Activated CD8-positive, alpha-beta memory T cell treated with anti-CD3 and anti-CD28 coated beads for 4 hours (primary cell): ENCODE measurements at places on chromosomes 11 and 22.

GRCh38 chr22:30362651-30363281 lies 6.0 kb downstream of the CCDC157 start:
- DNase-seq = no peak

DNA sequence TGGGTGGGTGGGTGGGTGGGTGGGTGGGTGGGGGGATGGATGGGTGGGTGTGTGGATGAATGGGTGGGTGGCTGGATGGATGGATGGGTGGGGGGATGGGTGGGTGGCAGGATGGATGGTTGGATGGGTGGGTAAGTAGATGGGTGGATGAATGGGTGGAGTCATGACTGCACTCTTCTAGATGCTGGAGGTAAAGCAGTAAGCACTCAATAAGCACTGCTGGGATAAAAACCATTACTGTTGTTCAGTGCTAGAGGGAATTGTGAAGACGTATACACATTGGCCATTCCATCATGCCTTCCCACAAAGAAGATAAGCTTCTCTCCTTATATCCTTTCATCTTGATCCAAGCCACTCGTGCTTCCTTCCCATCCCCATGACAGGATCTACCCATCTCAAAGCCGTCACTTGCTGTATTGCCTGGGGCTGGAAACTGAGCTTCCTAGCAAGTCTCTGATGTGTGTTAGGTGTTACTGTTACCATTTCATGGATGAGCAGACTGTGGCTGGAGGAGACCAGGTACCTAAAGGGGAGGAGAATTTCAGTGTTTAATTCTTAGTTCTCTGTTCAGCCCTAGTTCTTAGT lies 74.8 kb downstream of the MICAL2 start:
- no peak for DNase-seq

DNA sequence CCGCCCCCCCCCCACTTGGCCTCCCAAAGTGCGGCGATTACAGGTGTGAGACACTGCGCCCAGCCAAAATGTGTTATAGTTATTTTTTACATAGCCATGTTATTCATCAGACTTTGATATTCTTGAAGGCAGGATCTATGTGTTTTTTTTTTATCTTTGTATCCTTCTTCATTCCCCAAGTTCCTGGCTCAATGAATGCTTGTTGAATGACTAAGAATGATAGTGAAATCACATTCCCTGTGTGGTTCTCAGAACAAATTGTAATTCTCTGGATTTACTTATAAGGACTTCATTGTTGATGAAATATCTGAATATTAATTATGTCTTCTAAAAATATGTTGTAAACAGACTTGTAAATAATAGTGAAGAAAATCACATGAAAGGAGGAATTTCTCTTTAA lies 33.5 kb downstream of the MMP7 start:
- no peak for DNase-seq

DNA sequence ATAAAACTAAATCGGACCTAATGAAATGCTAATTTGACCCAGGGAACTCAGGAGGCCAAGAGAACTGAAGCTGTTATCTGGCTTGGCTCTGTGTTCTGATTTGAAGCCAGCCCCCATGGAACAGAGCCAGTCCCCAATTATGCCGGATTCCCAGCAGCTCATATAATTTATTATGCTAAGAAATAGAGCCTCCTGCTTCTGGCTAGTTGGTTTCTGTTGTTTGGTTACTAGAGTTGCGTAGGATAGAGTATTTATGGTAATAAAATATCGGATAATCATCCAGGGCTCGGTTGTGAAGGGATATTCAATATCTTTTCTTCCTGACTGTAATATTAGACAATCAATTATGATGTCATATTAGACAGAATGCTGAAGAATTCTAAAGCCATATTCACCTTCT lies 120.4 kb upstream of the TTC12 start:
- DNase-seq = no peak

DNA sequence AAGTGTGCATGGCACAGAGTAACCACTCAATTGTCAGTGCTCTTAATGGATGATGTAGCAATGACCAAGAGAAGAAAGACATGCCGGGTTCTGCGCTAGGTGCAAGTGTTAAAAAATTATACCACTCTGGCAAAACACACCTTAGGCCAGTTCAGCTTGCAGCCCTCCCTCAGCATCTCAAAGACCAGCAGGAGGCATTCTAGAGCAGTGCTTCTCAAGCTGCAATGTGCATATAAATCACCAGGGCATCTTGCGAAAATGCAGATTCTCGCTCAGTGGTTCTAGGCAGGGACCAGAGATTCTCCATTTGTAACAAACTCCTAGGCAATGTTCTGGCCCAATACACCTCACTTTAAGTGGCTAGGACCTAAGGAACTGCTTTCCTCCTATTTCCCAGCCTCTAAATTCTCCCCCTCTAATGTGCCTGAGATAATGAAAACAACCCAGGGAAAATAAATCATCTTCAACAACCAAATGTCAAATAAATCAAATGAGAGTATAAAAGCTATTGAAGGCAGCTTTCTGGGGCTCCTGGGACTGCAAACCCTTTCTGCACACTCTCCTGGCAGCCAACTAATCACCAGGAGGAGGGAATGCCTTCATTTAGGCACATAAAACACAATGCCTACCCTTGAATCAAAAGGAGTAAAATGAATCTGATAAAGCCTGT lies 337.2 kb upstream of the API5 start:
- no peak for DNase-seq

DNA sequence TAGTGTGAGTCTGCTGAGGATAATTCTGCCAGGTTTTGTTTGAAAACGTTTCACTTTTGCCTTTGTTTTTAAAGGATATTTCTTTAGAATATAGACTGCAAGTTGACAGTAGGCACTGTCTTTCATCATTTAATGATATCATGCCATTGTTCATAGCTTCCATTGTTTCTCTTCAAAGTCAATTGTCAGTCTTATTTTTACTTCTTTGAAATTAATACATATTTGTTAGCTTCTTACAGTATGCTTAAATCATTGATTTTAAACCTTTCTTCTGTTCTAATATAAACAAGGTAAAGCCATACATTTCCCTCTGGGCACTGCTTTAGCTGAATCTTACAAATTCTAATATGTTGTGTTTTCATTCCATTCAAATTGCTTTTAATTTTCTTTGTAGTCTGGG lies 62.3 kb upstream of the PARVA start:
- no peak for DNase-seq

GRCh38 chr11:128871168-128871610 lies 4.1 kb upstream of the KCNJ1 start:
- DNase-seq = no peak

DNA sequence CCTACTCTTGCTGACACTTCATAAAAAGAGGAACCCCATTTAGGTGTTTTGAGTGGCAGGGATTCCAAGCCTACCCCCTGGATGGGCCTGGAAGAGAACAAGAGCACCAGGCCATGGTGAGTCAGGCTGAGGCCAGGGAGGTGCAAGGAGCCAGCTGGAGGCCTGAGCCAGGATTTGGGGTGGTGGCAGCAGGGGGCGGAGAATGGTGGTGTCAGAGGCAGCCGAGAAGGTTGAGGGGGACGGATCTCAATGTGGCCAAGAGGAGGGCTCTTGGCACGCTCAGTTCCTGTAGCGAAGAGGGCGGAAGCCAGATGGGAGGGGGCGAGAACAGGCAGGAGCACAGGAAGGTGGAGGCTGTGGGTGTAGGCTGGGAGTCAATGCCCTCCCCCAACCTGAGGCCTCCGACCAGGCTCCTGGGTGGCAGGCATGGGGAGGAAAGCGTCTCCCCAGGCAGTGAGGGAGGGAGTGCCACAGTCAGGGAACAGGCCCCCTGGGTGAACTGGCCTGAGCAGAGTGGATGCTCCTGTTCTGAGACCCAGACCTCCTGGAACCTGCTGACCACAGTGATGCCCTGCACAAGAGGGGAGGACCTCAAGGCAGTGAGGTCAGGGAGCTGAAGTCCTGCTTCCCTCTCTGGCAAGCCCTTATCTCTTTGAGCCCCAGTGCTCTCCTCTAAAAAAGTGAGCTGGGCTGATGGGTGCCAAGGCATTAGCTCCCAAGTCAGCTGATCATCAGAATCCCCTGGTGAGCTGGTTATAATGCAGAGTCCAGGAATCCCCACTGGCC lies 13.9 kb downstream of the RTN4RL2 start:
- no peak for DNase-seq

- no peak for DNase-seq
Measured at GRCh38 chr11:65502274-65502554, 3.4 kb downstream of the MALAT1 start.

DNA sequence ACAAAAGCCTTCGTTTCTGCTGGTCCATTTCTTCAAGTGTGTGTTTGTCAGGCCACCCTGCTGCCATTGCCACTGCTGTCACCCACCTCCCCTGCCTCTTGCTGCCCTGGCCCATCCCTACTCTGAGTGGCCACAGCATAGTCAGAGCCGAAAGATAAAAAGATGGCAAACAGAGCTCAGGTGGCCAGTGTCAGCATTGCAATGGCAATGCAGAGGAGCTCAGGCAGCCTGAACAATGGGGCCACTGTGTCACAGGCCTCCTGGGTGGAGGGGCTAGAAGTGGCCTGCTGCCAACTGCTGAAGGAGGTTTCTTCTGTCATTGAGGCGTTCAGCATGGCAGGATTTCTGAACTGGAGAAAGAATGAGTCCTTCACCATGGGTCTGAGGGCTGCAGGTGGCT lies 137.1 kb downstream of the CSNK2A3 start:
- no peak for DNase-seq

GRCh38 chr11:113960702-113961330 lies 14.1 kb upstream of the HTR3A start:
- DNase-seq = no peak

DNA sequence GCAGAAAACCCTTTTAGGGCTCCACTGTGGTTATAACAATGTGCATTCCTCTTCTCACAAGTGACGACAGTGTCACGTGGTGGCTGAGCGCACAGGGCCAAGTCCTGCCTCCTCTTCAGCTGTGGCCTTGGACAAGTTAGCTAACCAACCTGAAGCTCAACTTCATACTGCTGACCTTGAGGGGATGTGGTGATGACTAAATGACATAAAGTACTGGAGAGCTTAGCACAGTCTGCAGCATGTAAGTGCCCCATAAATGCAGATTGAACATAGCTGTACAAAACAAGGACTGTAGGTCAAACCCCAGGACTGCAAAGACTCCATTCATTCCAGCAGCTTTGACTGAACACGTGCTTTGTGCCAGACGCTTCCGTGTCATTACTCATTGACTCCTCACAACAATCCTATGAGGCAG lies 20.1 kb upstream of the MRGPRX2 start:
- no peak for DNase-seq

DNA sequence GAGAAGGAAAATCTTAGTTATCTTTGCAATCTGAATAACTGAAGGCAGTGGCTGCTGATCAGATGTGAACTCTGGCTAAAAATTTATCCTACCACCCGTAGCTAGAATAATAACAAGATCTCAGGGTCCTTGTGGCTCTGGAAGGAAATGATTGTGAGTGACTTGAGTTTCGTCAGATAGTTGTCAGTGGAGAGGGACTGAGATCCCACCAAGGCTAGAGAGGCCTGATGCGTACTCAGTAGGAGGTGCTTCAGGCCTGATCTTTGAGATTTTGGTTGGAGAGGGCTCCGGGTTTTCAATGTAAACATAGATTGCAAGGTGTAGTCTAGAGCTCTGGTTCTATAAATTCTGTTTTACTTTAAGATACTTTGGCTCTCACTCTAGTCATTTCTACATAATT lies 1.4 kb downstream of the MADD start:
- no peak for DNase-seq

DNA sequence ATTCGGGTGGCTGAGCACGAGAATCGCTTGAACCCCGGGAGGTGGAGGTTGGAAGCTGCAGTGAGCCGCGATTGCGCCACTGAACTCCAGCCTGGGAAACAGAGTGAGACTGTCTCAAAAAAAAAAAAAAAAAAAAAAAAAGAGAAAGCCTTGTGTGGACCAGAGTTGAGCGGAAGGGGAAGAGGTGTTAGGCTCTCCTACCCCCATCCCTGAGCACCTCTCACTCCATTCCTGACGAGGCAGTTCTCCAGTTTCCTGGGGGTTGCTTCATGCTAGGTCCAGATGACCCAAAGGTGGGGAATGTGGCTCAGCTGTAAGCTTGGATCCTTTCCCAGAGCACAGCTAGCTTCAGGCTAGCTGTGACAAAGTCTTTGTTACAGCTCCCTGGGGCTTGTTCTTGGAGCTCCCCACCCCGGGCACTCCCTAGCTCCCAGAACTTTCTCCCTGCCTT lies 8.8 kb upstream of the DNAL4 start:
- no peak for DNase-seq

DNA sequence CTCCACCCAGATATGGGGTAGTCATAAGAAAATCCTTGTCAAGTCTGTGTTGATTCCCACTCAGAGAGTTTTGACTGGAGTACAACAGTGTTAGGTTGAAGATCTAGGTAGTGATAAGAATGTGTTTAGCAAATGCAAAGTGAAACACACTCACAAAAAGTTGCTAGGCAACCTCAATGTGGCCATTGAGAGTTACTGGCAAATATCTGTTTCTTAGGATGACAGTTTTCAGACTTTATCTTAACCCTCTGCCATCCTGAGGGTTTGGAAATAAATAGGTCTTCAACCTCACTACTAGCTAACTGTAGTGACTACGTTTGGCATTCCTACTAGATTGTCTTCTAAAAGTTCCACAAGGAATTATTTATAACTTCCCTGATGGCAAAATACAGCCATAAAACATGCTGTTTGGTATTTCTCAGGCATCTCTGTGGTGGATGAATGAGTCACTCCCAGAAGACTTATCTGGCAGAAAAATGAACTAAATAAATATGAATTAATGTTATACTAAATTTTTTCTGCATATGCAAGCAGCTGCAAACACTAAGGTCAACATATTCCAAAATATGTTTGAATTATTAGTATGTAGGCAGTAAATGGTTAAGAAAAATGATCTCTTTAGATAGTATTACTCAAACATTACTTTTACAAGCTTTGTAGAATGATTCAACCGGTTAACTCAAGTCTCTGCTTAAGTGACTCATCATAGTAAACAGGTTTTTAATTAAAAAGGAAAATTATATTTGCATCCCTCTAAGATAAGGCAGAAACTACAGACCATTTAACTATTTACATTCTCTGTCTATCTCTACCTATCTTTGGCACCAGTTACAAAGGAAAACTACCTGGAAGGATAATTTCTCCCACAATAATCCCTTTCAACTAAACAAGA lies 17.1 kb upstream of the SYTL2 start:
- no peak for DNase-seq

GRCh38 chr22:43996170-43996980 lies 27.7 kb upstream of the PARVB start:
- DNase-seq = peak; percentile 54

DNA sequence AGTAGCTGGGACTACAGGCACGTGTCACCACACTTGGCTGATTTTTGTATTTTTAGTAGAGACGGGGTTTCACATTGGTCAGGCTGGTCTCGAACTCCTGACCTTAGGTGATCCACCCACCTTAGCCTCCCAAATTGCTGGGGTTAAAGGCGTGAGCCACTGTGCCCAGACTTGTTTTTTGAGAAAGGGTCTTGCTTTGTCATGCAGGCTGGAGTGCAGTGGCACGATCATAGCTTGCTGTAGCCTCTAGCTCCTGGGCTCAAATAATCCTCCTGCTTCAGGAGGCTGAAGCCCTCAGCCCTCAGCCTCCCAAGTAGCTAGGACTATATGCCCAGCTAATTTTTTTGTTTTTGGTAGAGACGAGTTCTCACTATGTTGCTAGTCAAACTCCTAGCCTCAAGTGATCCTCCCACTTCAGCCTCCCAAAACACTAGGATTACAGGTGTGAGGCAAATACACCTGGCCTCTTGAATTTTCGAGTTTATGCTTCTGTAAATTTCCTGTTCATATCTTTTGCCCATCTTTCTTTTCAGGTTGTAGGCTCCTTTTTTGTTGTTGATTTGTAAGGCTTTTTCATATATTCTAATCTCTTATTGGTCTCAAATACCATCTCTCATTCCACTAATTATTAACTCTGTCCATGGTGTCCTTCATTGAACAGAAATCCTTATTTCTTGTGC lies 3.4 kb upstream of the RBM4B start:
- DNase-seq = no peak
